ENCODE measurements at places on chromosomes 6 and 20.

GRCh38 chr6:136524339-136524935 is 25.8 kb downstream of the MAP7 start:
- DNase-seq: no peak

GRCh38 chr20:62155428-62156253 is 12.1 kb downstream of the SS18L1 start:
- no peak for DNase-seq

- DNase-seq: peak; percentile 56
These were observed 15.4 kb upstream of the ANKRD60 start for GRCh38 chr20:58243653-58244410.

GRCh38 chr6:1135726-1136414 is 176.0 kb upstream of the FOXQ1 start:
- DNase-seq: no peak

GRCh38 chr6:32982702-32983492 is 14.5 kb downstream of the BRD2 start:
- DNase-seq: no peak

DNA sequence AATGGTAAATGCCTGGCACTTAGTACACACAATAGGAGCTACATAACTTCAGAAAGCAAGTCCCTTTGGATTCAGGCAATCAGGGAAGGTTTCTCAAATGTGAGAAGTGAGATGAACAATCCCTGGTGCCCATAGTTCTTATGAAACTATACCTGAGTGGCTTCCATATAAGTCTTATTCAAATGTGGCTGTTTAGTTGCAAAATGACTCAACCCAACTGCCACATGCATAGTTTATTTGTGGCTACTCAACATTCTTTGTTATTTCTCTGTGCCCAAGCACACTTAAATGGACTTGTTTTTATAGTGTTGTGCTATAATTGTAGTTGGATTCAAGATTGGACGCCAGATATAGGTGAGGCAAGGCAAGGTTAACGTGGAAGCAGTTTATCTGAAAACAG is 93.7 kb upstream of the ATXN1 start:
- DNase-seq: no peak

DNA sequence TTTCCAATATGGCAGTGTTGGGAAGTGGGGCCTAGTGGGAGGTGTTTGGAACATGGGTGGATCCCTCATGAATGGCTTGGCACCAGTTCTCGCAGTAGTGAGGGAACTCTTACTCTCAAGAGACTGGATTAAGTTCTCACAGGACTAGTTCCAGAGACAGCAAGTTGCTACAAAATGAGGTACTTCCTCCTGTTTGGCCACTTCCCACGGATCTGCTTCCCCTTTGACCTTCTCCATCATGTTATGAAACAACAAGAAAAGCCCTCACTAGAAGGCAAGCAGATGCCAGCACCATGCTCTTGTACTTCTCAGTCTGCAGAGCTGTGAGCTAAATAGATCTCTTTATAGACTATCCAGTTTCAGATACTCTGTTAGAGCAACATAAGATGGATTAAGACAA is 3.1 kb downstream of the RSPH3 start:
- no peak for DNase-seq

DNA sequence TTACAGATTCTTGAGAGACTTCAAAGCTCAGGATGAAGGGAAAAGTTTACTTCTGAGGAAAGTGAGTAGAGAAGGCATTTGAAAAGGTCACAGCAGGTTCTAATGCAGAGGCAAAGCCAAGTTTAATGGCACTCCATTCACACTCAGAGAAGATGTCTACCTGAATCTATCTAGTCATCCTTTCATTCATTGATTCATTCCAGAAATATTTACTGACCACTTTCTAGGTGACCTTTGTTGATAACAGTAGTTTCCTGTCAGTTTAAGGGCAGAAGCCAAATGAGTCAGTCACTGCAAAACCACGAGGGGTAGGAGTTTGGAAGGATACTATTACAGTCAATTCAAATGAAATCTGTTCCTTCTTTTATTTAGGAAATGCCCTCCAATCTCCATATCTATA is 30.8 kb downstream of the FBXO5 start:
- peak; percentile 66 for DNase-seq

DNA sequence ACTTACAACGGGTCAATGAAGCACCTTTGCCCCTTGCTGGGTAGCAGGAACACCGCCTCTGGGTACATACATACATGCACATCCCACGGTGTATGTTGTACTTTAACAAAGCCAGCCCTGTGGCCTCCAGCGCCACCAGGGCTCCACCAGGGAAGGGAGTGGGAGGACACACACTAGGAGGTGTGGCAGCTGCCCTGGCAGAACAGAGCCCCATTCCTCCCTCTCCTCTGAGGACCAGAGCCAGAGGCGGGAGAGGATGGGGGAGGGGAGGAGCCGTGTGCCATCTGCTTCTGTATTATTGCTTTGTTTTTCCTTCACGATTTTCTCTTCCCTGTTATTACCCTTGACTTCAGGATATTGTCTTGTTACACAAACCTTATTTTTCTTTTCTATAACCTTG is 105.8 kb upstream of the TRAF3IP2 start:
- no peak for DNase-seq

- no peak for DNase-seq
These were observed 28.8 kb downstream of the FAM8A1 start for GRCh38 chr6:17628873-17629272.

- DNase-seq: peak; percentile 37
These were observed 146.9 kb downstream of the PHACTR3 start for GRCh38 chr20:59751075-59751711.

DNA sequence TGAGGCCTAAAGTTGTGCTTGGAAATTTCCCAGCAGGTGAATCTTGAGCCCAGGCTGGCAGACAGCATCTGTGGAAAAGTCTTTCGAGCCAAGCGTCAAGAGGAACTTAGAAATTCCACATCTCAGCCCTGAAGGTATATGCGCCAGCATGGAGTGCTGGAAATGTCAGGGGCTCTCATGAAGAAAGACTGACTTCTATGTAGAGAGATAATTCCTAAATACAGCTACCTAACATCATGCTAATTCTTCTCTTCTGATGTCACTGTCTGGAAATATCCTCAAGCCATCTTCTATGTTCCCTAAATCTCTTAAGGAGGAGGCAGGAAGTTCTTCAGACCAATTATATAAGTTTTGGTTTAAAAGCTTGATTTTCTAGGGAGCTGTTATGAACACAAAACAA is 492.4 kb upstream of the MARCKS start:
- DNase-seq: no peak

GRCh38 chr6:100768816-100769351 is 112.2 kb downstream of the ASCC3 start:
- DNase-seq: no peak

- no peak for DNase-seq
These were observed 207.4 kb downstream of the DLL1 start for GRCh38 chr6:170083236-170084051.

DNA sequence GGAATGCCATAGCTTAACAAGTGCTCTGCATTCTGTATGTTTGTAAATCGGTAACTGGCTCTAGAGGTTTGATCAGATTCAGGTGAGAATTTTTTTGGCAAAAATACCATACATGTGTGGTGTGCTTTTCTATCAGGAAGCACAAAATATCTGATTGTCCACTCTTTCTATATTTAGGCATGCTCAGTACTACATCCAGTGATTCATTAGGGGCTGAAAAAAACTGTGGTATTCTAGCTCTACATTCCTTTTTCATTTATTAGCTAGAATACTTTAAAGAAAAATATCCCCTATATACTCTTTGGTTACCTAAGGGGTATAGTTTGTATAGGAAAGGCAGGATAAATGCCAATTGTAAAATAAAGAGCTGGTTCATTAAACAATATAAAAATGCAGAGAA is 10.6 kb upstream of the ELOVL2 start:
- DNase-seq: peak; percentile 20

DNA sequence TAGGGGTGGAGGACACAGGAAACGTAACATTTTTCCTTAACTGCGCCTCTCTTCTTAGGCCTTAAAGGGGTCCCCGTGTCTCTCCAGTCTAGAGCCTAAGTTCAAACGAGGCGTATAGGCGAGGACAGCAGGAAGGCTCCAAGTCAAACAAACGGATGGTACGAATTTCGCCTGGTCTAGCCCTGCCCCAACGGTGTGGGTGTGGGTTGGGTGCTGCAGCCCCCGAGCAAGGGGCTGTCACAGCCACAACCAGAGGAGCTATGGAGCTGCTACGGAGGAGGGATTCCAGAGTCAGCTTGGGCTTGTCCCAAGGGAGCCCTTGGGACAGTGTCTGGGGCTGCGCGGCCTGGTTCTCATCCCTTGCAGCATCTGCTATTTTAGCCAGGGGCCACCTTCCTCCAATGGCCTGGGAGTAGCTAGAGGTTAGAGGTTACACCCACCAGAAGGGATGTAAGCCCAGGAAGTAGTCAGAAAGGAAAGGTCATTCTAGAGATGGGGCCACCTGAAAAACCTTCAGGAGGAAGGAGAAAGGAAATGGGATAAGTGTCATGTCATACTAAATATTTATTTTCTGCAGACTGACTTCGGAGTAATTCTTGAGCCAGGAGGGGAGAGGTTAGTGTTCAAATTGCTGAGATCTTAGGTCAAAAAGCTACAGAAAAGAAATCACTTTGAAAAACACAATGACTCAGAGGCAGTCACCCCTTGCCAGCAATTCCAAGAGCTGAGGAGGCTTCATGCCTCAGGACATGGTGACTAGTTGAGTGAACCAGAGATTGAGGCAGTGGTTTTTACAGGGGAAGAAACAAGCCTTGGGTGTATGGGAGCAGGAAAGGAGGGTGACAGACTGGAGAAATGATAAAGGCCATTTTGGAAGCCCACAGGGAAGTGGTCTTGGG is 21.7 kb downstream of the VPS52 start:
- DNase-seq: peak; percentile 91
